ENCODE measurements at places on chromosomes 1 and 21.

- DNase-seq: no peak
Observed at GRCh38 chr1:66978201-66978600, 53.4 kb downstream of the MIER1 start.

GRCh38 chr1:199792874-199793273, 234.6 kb upstream of the NR5A2 start:
- DNase-seq: no peak

GRCh38 chr1:54011316-54012007, 6.5 kb downstream of the LDLRAD1 start:
- DNase-seq: no peak

DNA sequence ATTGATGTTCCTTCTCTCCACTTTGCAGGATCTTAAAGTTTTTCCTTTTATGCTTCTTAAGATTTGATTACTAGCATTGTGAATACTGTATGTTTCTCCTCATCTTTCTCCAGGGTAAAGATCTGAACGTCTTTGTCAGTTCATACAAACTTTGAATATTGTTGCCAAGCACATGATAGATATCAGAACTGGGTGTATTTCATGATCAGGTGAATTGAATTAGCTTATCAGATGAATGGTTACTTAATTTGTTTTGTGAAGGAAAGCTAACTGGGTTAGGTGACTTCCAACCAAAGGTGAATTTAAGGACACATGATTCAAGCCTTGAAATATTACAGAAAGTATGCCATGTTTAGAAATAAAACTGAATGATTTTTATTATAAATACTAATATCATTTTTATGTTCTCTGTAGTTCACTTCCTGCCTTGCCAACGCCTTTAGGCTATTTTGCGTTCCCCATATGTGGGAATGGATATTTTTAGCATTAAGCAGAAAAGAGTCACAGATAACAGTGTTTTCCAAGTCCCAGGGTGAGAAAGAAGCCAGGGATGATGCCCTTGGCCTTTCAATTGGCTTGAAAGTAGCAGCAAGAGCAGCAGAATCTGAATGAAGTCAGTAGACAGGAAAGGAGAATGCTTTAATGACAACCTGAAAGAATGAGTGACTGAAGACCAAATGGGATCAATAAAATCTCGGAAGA, 752.1 kb downstream of the NCAM2 start:
- DNase-seq: no peak

DNA sequence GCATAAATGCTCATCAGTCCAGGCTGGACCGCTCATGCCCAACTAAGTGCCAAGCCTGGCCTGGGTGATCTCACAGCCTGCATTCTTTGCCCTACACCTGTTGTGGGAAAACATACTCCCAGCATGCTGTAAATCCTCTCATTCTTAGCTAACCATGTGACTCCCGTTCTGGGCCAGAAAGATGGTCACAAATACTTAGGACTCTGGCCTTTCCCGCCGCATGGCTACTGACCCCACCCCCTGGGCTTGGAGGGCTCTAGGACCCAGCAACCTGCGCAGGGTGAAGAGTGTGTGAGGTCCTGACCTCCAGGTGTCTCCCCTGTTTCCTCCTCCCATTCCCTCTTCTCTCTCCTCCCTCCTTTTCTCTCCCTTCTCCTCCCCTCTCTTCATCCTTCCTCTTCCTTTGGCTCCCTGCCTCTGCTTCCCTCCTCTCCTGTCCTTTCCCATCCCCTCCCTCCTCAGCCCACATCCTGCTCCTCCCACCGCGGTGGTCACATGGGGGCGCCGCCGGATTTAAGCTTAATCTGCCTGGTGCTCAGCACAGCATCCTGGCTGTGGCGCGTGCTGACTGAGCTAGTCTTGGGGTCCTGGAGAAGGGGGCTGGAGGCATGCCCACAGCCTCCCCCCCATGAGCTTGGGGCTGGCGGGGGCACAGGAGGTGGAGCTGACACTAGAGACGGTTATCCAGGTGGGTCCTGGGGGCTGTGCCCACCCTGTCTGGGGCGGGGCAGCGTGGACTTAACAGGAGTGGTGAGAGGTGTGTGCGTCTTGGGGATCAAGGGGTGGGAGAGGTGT, at the start of gene CROCC:
TSS of gene CROCC (plus strand) at position 541 of the 795 bp plus-strand sequence. CDS start at position 629, 88 bp downstream.
- peak; percentile 41 for DNase-seq
